HT-29 (cell line): ENCODE measurements at places on chromosomes 1 and 21. TPM values are rescaled to one million over a fixed set of nuclear protein-coding genes. Genes with fewer than 3 reads are reported as not detected.

The LRRC3 gene
- 0.08 and 0.10 TPM in 2 replicates for total RNA-seq

The ATP1A4 gene
- total RNA-seq, result not detected in 2 replicates

The CYP4Z1 gene
- not detected in 2 replicates for total RNA-seq

The VWA5B1 gene
- not detected in 2 replicates for total RNA-seq

The UBXN10 gene
- 3.1 and 3.2 TPM in 2 replicates for total RNA-seq

The KRTAP7-1 gene
- total RNA-seq, result not detected in 2 replicates

The UBASH3A gene
- total RNA-seq, result not detected in 2 replicates

The FLG2 gene
- total RNA-seq, result not detected in 2 replicates

The SPAG17 gene
- total RNA-seq, result not detected in 2 replicates

The NT5C1A gene
- total RNA-seq, result not detected in 2 replicates

The HMCN1 gene
- 0.05 and 0.15 TPM in 2 replicates for total RNA-seq

The LCK gene
- total RNA-seq, result 0.33 and 0.76 TPM in 2 replicates

The OR2L3 gene
- not detected in 2 replicates for total RNA-seq

The HCRTR1 gene
- not detected in 2 replicates for total RNA-seq

The MCOLN2 gene
- total RNA-seq, result not detected in 2 replicates

The AXDND1 gene
- total RNA-seq, result not detected in 2 replicates

The LRRC8D gene
- 16.7 and 17.0 TPM in 2 replicates for total RNA-seq

The OR2L13 gene
- not detected in 2 replicates for total RNA-seq

The CELA3B gene
- 0.81 TPM in 1 of 2 replicates, not detected in the other for total RNA-seq

The KPRP gene
- total RNA-seq, result not detected in 2 replicates
